ENCODE measurements at places on chromosomes 16 and 17.

DNA sequence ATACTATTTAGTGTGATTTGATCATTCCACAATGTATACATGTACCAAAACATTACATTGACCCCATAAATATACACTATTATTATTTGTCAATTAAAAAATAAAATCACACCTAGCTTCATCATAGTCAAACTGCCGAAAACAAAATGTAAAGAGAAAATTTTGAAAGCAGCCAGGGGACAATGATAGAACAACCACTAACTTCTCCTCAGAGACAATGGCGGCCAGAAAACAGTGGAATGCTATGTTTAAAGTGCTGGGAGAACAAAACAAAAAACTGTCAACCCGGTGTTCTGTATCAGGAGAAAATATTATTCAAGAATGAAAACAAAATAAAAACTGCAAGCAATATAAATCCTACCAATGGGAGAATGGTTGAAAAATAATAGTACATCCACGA lies 63.2 kb downstream of the METRNL start:
- no peak for DNase-seq

- no peak for DNase-seq
Measured at GRCh38 chr17:42247734-42248133, 28.5 kb downstream of the STAT5B start.

- no peak for DNase-seq
Measured at GRCh38 chr16:716768-717325, 1.9 kb downstream of the METRN start.

DNA sequence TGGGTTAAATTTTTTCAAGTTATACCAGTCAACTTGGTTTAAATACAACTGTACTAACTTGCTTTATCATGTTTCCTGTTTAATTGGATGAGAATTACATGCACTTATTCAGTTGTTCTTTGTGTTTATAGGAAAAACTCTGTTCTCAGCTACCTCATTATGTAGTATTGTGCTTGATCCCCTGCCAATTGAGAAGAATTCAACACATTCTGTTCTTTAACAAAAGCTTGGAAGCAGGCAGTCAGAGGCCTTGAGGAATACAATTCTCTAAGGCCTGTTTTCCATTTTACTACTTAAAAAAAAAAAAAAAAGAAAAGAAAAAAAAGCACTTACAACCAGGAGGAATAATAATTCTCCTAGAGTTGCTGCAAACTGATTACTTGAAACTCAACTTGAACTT lies 60.6 kb upstream of the CMIP start:
- DNase-seq = no peak

GRCh38 chr16:58034774-58035173 lies 9.2 kb downstream of the MMP15 start:
- DNase-seq = no peak

DNA sequence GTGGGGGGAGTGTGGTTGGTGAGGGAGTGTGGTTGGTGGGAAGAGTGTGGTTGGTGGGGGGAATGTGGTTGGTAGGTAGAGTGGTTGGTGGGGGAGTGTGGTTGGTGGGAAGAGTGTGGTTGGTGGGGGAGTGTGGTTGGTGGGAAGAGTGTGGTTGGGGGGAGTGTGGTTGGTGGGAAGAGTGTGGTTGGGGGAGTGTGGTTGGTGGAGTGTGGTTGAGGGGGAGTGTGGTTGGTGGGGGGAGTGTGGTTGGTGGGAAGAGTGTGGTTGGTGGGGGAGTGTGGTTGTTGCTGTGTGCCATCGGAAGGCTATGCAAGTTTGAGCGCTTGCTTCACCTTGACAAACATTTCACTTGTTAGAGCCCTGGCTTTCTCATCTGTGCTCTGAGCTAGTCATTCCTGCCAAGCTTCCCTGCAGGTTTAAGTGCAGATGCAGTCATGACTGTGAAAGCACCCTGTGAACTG lies 20.1 kb downstream of the MINK1 start:
- no peak for DNase-seq

DNA sequence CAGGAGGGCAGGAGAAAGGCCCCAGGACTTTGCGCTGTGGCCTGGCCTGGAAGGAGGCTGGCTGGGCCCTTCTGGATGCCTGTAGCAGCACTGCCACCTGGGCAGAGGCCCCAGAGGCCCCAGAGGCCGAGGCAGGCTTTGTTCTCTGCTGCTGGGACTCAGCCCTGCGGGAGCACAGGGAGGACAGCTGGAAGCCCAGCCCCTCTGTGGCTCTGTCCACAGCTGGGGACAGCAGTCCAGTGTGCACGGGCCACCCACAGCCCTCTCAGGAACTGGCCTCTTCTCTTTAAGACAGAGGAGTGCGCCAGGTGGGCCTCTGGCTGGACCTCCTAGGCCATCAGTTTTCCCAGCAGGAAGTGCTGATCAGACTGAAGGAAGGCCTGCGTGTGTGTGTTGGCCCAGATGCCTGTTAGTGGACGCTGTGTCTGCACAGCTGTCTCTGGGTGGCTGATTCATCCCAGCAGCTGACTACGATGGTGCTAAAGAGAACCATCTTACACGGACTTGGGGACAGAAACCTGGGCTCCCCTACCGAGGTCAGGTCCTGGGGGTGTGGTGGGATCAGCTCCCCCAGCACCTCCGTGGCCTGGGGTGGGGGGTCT lies 26.9 kb upstream of the ZNF750 start:
- no peak for DNase-seq

DNA sequence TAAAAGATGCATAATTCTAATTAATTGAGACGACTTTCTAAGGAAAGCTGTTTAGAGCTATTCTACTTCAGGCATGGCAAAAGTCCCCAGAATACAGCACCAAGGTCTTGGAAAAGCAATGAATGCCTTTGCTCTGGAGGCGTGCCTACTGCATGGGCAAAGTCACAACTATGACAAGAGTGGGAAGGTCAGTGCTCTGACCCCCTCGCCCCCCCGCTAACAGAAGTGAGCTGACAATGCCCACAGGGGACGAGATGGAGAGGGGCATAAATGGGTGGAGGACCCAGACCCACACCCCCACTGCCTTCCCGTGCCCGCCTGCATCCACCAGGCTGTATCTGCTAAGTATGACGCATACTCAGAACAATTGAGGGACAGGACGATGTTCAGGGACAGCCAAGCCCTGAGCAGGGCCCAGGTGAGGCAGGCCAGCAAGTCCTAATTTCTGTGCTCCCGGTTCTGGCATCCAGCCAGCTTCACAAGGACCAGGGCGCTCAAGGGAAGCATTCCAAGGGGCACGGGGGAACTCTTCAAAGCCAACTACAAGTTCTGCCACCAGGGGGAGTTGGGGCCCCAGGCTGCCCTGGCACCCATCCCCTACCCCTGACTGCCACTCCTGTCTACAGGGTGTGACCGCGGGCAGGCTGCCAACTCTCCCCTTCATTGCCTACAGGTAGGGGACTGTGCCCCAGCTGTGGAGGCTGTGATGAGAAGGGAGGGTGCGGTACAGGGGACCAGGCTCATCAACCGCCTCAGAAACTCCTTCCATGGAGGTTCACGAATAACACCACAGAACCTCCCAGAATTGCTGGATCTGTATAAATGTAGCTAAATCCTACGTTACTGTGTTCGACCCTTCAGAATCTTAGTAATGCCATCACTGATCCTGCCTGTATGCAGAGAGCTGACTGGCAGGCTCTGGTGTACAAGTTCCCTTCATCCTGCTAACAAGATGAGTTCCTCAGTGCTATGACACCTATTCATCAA lies 20.8 kb downstream of the NPRL3 start:
- peak; percentile 57 for DNase-seq

DNA sequence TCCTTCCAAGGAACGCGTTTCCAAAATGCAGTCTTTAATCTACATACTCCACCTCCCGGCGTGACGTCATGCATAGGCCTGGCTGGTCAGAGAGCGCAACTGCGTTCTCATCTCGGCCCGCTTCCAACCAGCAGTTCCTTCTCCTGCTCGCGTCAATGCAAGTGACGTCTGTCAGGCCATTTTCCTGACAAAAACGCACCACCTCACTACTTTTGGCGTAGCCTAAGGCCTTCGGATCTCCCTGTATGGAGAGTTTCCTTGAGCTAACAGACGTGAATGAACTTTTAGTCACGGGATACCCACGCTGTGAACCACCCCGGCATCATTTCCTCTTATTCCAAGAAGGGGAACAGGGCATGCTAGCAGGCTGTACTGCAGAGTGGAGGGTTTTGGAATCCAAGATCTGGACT lies 25.0 kb downstream of the TEX14 start:
- peak; percentile 21 for DNase-seq

GRCh38 chr16:24700549-24701392 lies 28.7 kb upstream of the TNRC6A start:
- no peak for DNase-seq

- DNase-seq = no peak
Measured at GRCh38 chr16:67163999-67164558, 466 bp upstream of the HSF4 start.

DNA sequence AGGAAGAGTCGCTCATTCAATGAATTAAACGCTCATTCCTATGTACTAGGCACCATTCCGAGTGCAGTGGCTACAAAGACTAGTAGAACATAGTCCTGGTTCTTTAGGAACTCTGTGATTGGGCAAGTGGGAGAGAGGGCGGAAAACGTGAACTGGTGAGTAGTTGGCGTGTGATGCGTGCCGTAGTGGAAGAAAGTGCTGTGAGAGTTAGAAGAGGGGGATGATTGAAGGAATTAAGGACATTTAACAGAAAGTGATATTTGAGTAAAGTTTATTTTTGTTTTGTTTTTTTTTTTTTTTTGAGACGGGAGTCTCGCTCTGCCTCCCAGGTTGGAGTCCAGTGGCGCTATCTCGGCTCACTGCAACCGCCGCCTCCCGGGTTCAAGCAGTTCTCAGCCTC lies 7.9 kb upstream of the SLFN14 start:
- DNase-seq = no peak

DNA sequence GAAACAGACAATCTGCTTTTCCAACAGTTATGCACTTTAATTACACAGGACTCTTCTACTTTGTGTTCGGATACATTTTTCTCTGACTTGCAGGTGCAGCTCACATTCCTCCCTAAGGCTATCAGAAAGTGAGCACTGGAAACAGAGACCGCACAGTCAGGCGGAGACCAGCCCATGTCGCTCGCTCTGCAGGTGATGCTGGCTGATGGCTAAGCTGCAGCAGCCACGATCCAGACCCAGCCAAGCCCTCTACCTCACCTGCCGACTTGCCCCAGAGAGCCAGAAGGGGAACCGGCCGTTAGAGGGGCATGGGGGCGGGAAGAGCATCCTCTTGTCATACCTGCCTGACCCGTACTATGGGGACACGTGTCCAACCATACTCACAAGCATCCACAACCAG lies 33.8 kb downstream of the MAP1LC3B start:
- DNase-seq = no peak

GRCh38 chr17:80667462-80668277 lies 123.0 kb downstream of the RPTOR start:
- peak; percentile 48 for DNase-seq

DNA sequence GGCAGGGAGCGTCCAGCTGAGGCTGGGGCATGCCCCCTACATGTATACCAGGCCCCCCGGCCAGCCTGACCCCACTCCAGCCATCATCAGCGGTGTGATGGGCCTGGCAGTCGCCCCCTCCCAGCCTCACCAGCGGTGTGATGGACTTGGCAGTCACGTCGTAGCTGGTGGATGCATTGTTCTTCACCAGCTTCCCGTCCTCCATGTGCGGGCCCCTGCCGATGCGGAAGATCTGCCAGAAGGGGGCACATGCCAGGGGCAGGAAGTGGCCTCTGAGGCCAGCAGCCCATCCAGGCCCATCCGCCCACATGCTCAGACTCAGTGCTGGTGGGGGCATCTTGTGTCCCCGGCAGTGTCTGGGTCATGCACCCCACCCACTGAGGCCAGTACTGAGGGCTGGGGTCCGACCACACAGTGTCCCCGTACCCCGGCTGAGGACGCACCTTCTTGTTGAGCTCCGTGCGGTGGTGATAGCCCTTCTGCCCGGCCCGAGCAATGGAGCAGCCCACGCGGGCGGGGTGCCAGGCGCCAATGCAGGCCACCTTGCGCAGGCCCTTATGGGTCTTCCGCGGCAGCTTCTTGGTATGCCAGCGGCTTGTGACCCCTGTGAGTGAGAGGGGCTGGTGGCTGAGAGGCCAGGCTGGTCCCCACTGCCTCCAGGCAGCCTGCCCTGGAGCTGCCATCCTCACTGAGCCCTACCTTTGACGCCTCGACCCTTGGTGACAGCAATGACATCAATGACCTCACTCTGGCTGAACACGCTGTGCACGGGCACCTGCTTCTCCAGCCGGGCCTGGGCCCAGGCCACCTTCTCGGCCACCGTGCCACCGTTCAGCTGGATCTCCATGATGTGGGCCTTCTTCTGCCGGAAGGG lies 3.7 kb upstream of the MSRB1 start:
- no peak for DNase-seq

GRCh38 chr17:82815790-82816305 lies 24.0 kb downstream of the ZNF750 start:
- DNase-seq = no peak

GRCh38 chr16:84194470-84195200 lies 3.7 kb downstream of the ADAD2 start:
- peak; percentile 38 for DNase-seq

Measured in CD4-positive, alpha-beta T cell treated with Interleukin-6 at 100 ng/mL for 8 hours (primary cell).